ENCODE measurements at places on chromosomes 12 and 14.

GRCh38 chr14:75294649-75295033 is 16.0 kb downstream of the FOS start:
- no peak for DNase-seq

- DNase-seq = no peak
Observed at GRCh38 chr12:120835304-120835612, 68.9 kb downstream of the SPPL3 start.

- no peak for DNase-seq
Observed at GRCh38 chr14:32318087-32318795, 10.9 kb upstream of the AKAP6 start.

GRCh38 chr14:92121207-92121669 is 268 bp downstream of the NDUFB1 start:
- DNase-seq = no peak

GRCh38 chr14:74964787-74965485 is 9.5 kb upstream of the PGF start:
- no peak for DNase-seq

DNA sequence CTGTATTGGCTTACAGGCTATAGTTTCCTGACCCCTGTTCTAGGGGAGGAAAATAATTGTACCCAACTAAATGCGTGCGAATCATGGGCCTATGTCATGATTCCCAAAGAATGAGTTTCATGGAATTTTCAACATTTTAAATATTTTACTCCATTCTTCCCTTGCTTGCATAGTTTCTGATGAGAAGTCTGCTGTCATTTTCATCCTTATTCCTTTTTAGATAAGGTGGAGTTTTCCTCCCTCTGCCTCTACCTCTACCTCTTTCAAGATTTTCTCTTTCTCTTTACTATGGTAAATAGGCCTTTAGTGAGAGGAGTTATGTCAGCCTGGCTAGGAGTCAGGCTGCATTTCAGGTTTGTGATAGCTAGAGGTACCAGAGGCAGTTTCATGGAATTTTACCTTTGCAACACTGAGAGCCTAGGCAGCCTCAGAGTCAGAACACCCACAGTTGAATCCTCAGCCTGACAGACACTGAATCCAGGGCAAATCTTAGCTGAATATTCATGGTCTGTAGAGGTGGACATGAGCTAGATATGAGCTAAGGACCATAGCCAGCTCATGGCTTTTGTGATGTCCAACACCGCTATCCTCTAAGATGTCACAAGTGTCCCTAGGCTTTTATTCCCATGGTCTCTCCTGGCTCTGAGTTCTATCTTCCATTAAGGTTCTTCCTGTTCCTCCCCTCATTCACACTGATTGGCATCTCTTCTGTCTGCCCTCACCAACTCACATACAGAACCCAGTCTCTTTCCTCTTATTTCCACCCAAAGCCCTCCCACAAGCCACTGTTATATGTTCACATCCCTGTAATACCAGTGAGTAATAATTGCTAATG is 6.0 kb downstream of the SERPINA3 start:
- no peak for DNase-seq

DNA sequence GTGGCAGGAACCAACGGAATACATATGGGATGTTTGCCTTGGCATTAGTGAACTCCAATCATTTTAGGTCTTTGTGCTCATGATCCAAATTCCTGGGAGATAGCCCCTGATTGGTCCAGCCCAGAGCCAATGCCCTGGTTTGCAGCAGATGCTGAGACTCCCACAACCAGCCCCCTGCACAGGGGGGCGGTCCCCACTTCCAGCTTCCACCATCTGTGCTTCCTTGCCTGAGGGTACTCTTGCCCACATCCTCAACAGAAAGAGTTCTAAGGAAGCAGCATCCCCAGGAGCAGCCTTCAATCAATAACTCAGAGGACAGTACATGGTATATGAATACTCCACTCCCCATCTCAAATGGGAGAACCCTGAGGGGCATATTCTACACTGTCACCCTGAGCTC is 39.7 kb upstream of the FICD start:
- no peak for DNase-seq

- no peak for DNase-seq
Observed at GRCh38 chr14:52400846-52401245, 86.7 kb downstream of the PTGER2 start.

GRCh38 chr12:2137711-2138110 is 84.9 kb downstream of the CACNA1C start:
- DNase-seq = no peak

DNA sequence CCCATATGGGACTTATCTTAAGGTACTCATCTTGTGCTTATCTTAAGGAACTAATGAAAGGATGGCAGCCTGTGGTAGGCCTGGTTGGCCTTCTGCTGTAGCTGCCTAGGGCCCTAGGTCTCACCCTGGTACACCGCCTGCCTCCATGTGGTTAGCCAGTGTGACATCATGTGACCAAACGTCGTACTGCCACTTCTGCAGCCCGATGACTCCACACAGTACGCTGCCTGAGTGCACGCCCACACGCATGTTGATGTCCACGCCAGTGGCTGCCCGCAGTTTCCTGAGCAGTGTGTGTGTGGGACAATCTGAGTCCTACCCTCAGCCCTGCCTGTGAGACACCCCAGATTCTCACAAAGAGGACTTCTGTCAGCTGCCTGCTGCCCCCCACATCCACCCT is 5.1 kb downstream of the ADCY4 start:
- DNase-seq = peak; percentile 53

DNA sequence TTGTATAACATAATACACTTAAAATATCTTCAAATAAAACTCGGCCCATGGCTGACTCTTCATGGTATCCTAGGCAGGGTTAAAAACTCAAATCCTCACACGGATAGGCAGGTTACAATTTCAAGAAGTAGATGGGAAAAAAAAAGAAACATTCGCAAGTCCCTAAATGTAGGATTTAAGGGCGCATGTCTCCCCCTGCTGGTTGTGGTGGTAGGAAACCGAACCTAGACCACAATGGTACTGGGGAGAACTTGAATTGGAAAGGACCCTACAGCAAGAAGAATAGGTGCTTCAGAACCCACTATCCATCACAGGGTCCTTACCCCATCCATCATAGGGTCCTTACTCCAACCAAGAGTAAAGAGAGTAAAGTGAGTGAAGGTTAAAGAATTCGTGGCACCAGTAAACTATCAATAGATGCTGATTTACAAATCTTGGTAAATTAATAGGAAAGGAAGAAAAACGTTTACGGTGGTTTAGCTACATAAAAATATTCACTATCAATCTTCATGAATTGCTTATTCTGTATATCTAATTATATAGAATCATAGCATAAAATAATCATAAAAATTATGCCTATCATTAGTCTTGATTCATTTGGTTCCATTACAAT is 3.3 kb upstream of the CIPC start:
- peak; percentile 86 for DNase-seq

DNA sequence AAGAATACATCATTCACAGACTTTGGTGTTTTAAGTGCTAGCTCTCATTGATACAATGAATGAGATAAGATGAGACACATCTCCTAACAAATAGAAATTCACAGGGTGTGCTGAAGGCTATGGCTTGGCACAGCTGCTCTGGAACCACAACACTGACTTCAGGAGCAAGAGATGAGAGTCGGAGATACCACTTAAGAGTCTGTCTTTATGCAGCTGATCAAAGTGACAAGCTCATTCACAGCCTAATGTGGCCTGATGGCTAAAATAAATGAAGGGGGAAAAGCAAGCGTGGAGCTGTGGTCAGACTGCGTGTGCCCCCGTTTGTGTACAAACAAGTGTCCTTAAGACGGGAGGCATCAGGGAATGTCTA is 29.7 kb upstream of the FAM181A start:
- no peak for DNase-seq

GRCh38 chr12:31740628-31741027 is 11.8 kb upstream of the AMN1 start:
- no peak for DNase-seq

DNA sequence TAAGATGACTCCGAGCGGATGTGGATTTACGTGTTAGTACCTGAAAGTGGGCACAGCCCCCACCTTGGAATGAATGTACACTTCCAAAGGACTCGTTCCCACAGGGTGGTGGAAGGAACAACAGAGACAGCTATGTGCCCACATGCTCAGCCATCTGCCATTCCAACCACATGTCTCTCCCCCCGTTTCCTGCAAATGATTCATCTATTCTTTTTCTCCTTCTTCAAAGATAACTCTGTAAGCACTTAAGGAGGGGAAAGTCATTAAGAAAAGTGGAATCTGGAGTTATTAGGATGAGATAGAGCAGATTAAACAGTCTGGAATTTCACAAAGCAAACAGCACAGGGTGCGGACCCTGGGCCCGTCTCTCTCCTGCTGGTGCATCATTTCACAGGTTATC is 18.5 kb upstream of the DUSP6 start:
- DNase-seq = no peak

DNA sequence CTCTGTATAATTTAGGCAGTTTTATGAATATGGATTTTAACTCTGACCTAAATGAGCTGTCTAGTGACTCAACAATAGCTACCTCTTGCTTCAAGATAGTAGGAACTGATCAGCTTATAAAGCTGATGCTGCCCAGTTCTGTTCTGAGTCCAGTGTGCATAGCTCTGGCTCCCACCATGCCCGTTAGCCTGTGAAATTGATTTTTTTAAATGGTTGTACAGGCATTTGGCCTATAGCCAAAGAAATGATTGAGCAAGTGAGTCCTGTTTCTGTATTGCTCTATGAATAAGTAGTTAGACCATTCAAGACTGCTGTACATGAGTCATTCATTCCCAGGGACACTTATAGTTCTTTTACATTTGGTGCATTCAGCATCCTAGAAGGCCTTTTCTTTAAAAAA is 36.4 kb downstream of the SAMD4A start:
- DNase-seq = no peak

GRCh38 chr14:81402123-81402495 is 2.0 kb upstream of the STON2 start:
- no peak for DNase-seq

GRCh38 chr12:13582421-13582820 is 385.9 kb downstream of the EMP1 start:
- no peak for DNase-seq

DNA sequence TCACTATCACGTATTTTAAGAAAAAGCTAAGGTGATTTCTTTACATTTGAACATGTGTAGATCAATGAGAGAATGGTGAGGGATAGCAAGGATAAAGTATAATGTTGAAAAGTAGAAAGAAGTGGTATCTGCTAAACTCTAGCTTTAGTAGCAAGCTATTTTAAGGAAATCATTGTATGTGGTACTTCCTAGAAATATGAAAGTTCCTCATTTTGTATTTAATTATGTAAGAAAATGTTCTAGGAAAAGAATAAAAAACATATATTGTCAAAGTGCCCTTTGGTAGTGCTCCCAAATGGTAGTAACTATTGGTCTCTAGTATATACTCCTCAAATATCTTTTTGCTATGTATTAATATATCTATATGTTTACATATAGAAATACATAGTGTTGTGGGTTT is 35.7 kb downstream of the RAB21 start:
- DNase-seq = no peak

DNA sequence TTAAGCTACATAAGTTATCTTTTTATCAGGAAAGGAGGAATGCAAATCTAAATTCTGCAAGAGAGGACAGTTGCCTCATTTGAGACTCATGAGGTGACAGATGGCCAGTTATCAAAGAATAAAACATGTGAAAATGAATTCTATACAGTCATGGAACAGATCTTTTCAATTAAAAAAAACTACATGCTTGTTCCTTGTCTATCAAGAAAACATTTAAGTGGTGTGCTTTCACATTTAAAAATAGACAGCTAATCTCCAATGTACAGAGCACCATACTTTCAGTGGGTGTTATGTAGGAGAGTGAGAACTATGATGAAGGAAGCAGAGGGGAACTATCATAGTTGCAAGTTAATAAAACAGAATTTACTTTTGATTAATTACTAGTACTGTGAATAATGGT is 76.7 kb upstream of the TTC7B start:
- DNase-seq = no peak

GRCh38 chr12:63826006-63826585 is 18.4 kb upstream of the SRGAP1 start:
- DNase-seq = no peak

DNA sequence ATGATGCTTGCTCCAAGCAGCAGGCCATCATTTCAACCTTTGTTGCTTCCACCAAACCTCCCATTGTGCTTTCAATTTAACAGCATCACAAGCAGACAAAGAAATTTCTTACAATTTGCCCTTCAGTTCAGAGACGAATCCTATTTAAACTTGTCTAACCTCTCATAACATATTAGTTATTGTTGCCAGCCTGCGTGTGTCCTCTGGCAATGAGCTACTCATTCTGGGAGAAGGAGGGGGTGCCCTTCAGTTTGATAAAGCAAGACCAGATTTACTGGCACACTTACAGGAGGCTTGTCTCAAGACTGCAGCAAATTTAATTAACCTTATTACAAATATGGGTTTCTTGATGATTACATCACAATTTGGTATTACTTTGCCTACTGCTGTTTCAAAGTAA is 203.6 kb upstream of the SOX5 start:
- DNase-seq = no peak

DNA sequence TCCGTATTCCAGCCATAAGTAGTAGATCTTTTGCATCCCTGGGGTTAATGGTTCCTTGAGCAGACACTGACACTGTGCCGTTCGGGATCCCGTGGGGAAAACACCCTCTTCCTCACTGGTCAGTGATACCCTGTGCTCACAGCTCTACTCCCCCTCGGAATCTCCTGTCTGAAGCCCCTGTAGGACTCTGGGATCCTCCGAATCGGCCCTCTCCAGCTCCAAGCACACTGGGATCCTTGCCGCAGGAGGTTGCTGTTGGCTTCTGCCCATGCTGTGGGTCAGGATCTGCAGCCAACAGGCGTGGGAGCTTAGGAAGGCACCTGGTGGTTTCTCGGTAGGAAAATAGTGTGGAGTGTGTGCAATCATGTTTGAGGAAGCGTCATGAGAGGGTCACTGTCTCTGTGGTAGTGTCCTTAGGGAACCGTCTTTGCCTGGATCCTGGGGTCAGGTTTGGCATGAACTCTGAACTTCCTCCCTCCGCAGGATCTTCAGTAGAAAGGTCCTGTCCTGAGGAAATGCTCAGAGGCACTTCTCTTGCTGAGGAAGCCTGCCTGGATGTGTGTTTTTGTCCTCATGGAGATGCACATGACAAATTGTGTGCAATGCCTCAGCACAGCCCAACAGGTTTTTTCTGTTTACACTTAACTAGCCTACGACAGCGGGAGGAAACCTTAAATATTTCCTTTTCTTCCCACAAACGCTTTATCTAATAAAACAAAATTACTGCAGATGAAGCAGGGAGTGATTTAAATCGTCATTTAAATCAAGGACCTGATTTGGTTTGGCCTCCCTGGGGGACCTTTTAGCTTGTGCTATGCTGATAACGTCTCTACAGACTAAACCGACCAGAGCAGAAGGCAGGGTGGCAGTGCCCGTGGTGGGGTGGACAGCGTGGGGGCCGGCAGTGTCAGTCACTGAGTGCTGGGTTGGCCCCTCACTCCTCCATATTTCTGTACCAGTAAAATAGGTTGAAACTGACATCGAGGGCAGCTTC is 18.7 kb downstream of the FBXL14 start:
- no peak for DNase-seq
